ENCODE measurements at places on chromosomes 7 and 10.

DNA sequence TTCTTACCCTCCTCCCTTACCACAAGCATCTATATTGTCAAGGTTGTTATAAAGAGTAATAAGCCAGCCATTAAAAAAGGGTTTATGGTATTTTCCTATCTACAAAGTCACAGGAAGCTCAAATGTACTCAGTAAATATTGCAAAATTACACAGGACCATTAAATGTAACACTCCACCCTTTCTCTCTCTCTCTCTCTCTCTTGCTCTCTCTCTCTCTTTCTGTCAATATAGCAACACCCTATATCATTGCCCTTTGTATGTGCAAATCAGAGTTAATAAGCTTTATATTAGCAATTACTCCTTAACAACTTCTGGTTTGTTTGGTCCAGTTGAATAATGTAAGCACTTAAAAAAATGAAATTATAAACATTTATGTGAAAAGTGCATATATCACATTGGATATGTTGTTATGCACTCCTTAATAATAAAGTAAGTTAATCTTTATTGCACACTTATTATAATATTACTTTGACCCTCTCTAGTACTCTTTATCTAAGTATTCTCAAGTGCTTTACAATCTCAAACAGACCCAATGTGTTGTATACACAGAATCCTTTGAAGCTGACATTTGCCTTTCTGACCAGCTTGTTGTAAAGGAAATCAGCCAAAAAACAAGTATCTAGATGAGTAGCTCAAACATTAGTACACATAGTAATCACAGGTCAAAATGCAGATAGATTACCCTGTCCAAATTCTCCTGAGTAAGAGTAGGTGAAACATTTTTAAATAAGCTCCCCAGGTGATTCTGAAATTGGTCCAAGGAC is 93.2 kb downstream of the CFTR start:
- no peak for DNase-seq

- DNase-seq = peak; percentile 11
These were observed 37.1 kb downstream of the PRKCQ start for GRCh38 chr10:6542999-6543430.

GRCh38 chr7:99729486-99730237 is 5.3 kb downstream of the CYP3A7 start:
- no peak for DNase-seq

GRCh38 chr10:47026301-47027107 is 115.3 kb downstream of the PTPN20 start:
- no peak for DNase-seq

GRCh38 chr10:110615057-110615747 is 28.9 kb upstream of the RBM20 start:
- DNase-seq = no peak

DNA sequence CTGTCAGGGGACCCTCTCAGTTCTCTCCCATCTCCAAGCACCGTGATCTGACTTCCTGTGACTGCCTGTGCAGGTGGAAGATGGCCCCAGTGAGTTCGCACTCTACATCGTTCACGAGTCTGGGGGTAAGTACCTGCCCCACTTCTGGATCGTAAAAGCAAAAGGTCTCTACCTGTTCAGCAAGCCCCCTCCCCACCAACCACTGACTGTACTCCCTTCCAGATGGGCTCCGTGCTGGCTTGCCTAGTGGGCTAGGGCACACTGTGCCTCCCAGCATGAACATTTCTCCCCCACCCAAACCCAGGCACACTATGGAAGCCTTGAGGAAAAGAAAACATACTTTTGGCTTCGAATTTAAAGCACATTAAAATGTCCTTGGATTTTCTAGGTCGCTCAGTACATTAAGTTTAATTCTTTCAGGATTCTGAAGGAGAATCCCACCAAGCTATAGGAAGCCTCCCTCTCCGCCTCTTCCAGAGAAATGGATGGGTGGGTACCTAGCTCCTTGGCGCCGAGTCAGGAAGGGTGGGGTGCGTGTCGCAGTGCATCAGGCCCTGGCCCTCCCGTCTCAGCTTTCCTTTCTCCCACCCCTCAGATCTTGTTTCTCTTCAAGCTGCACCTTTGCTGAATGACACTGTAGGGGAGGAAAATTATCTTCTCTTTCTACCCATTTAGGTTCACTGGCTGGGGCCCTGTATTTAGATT is 11.0 kb upstream of the ZNF22 start:
- DNase-seq = no peak

- peak; percentile 39 for DNase-seq
These were observed 2.2 kb downstream of the CYP17A1 start for GRCh38 chr10:102835007-102835482.

- no peak for DNase-seq
These were observed 266.4 kb upstream of the FZD8 start for GRCh38 chr10:35908451-35908850.

DNA sequence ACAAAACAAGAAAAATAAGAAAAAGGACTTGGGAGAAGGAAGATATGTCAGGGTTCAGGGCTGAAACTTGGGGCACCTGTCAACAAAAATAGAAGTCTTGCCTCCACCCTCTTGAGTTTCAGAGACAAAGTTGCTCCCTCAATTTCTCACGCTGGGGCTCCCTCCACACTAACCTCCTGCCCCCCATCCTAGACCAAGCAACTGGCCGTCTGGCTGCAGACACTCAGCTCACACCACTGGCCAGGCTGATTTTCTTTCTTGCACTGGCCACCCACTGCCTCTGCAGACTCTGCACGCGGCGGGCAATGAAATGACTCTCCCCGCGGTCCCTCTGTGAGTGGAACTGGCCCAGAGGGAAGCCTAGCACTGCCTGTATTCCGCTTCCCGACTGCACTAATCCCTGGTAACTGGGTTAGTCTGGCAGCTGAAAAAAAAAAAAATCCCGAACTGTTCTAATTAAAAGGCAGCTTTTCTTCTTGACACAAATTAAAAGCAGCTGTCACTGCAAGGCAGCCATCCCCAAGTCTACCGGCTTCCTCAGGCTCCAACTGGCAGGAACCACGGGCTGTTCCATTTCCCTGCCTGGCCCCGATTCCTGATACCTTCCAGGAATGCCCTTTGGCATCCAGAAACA is 83.5 kb downstream of the SPDYE5 start:
- DNase-seq = no peak

DNA sequence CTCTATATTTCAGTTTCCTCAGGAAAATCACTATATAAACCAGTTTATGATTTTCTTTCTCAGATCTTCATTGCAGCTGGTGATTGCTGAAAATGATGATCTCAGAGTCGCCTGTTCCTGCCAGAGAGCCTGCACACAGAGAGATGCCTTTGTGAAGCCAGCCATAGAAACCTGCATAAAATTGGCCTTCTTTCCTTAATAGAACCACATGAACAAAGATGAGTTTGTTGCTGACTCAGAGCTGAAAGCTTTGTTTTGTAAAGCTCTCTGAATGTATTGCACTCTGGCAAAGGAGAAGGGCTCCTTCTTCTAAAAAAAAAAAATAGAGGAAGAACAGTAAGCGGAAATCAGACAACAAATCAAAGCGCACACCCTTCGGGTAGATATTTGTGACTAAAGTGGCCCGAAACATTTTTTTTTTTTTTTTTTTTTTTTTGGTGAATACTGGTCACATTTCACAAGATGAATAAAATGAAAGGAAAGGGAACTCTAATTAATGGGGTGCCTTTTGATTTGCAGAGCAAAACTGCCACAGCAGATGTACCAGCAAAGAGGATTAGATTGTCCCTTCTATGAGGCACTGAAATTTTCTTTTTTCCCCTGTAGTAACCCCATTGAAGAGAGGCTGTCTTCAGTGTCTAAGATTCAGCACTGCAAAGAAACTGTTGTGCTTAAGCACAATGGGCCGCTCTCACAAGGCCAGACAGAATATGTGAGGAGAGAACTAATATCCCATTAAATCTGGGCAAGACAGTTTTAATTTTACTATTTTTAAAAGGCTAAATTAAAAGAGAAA is 75.1 kb upstream of the PTPRZ1 start:
- no peak for DNase-seq

- DNase-seq = no peak
These were observed 8.1 kb downstream of the PRKRIP1 start for GRCh38 chr7:102404005-102404861.

DNA sequence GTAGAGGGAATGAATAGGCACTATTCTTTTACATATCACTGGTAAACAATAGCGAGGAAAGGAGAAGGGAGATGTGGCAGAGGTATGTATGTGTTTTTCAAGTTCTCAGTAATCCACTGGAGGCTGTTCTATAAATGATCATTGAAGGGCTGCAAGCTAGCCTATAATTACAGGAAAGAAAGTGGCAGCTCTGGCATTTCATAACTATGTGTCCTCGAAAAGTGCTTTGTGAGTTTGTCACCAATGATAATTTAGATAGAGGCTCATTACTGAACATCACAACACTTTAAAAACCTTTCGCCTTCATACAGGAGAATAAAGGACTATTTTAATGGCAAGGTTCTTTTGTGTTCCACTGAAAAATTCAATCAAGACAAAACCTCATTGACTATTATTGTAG is 235.1 kb downstream of the FOXP2 start:
- no peak for DNase-seq

DNA sequence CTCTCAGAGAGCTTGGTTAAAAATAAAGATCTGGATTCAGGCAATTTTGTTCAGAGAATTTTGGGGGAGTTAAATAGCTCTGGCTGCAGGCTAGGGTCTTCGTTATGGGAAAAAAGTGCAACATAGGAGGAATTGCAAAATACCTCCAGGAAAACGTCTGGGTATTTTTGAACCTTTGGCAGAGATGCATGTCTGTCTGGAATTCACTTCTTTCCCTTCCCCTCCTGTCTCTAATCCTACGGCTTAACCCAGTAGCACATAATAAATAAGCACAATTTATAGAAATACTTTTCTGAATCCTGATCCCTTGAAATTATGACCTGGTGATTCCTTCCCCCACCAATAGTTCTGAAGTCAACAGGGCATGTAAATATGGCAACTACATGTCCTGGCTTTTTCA is 19.3 kb upstream of the NUP205 start:
- no peak for DNase-seq

DNA sequence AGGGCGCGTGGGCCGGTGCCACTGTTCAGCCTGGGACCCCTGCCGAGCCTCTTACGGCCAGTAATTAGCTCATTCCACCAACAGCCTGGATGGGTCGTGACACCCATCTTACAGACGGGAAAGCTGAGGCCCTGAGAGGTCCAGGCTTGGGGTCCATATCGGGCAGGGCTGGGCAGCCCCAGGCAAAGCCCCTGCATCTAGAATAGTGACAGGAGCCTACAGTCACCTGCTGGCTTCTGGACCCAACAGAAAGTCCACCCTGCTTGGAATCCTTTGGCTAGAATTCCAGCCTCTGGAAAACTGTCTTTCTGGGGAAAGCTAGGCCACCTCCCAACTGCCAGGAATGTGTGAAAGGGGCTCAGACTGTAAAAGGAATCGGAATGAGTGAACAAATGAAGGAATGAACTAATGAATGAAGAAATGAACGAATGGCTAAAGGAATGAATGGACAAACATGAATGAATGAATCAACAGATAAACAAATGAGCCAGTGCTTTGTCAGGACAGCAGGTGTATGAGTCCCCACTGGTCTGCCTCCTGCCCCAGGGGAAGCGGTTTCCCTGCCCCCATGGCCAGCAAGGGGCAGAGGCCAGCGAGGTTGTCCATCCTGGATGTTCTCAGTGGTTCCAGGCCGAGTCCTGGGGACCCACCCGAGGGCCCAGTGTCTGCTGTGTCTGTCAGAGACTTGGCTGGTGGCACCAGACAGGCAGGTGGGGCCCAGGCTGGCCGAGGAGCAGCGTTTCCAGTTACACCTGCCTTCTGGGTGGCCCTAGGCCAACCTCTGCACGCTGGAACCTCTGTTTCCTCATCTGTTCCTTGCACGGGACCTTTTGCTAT is 24.1 kb upstream of the PDGFA start:
- DNase-seq = no peak

DNA sequence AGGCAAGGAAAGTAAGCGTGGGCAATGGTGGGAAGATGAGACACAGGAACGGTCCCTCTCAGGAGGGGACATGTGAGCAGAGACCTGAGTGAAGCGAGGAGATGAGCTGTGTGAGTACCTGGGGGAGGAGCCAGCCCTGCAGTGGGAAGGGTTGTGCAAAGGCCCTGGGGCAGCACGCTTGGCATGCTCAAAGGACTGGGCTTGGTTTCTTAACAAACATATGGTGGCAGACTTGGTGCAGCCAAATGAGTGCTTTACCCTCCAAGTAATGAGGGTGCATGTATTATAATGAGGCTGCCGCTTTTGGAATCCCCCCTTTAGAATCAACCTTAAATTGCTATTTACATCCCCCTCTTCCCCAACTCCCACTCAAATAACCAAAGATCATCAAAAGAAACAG is 152.7 kb upstream of the FRMD4A start:
- no peak for DNase-seq

DNA sequence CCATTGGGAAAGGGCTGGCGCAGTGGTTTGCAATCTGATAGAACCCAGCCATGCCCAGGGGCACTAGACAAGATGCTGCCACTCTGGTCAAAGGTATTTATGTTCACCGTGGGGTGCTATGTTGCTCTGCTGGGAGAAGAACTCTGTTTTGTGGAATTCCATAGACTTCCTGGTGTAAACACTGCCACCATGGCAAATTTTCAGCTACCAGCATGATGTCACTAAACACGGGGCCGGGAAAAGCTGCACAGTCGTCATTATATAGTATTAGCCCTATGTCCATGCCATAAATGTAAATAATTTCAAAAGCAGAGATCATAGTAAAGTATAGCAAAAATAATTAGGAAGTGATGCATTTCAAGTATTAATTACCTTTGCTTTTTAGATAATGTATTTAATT is 500.6 kb downstream of the PARD3 start:
- DNase-seq = no peak

- DNase-seq = peak; percentile 57
These were observed 26.4 kb upstream of the KLF6 start for GRCh38 chr10:3811291-3811870.

GRCh38 chr7:93062599-93062998 is 55.2 kb downstream of the SAMD9 start:
- DNase-seq = no peak

GRCh38 chr7:66667023-66667728 is 38.5 kb downstream of the KCTD7 start:
- DNase-seq = no peak

DNA sequence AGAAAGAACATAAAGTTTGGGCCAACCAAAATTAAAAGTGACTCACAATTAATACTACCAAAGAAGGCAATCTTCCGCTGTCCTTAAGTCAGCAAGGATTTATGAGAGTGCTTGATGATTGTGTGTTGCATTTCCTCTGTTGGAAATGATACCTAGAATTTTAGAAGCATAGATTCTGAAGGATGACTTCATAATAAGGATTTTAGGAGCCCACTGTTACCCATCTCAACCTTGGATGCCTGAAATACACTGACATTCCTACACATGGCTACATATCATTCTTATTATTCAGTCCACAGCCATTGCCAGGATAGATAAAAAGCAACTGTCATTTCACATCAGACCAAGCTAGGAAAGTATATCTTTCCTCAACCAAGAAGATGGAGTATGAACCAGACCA is 823.8 kb downstream of the LRMDA start:
- no peak for DNase-seq

All from stimulated activated CD8-positive, alpha-beta memory T cell treated with anti-CD3 and anti-CD28 coated beads, Interleukin-7, amount 100 ng/mL, for 48 hours (primary cell).